ENCODE measurements at places on chromosomes 6 and 20. TPM values are rescaled to one million over a fixed set of nuclear protein-coding genes. Genes with fewer than 3 reads are reported as not detected.

POU5F1 gene
- total RNA-seq = not detected

GJA10 gene
- total RNA-seq = 3.5 TPM

ALDH8A1 gene
- 1.2 TPM for total RNA-seq

CCN5 gene
- total RNA-seq = not detected

SLPI gene
- total RNA-seq = 0.40 TPM

C20orf144 gene
- total RNA-seq = 0.30 TPM

HUS1B gene
- total RNA-seq = 0.86 TPM

ARFGEF3 gene
- total RNA-seq = 0.50 TPM

GMPR gene
- 3.4 TPM for total RNA-seq

ZC2HC1B gene
- not detected for total RNA-seq

METTL24 gene
- total RNA-seq = not detected

SMOC2 gene
- not detected for total RNA-seq

CNR1 gene
- total RNA-seq = not detected

LY6G6D gene
- total RNA-seq = not detected

PNPLA1 gene
- not detected for total RNA-seq

MOCS3 gene
- 4.1 TPM for total RNA-seq

POU3F2 gene
- not detected for total RNA-seq

OLIG3 gene
- total RNA-seq = 0.45 TPM

FLRT3 gene
- total RNA-seq = not detected

RSPH9 gene
- not detected for total RNA-seq

GGTLC1 gene
- total RNA-seq = not detected

PI3 gene
- total RNA-seq = not detected

CST3 gene
- 0.55 TPM for total RNA-seq

Data from activated CD4-positive, alpha-beta memory T cell treated with anti-CD3 and anti-CD28 coated beads, Interleukin-2, amount 10 ng/mL, durations not matched to agents 7 days and 5 days (primary cell).